Central memory CD4-positive, alpha-beta T cell (primary cell): ENCODE measurements at places on chromosomes 4 and X.

DNA sequence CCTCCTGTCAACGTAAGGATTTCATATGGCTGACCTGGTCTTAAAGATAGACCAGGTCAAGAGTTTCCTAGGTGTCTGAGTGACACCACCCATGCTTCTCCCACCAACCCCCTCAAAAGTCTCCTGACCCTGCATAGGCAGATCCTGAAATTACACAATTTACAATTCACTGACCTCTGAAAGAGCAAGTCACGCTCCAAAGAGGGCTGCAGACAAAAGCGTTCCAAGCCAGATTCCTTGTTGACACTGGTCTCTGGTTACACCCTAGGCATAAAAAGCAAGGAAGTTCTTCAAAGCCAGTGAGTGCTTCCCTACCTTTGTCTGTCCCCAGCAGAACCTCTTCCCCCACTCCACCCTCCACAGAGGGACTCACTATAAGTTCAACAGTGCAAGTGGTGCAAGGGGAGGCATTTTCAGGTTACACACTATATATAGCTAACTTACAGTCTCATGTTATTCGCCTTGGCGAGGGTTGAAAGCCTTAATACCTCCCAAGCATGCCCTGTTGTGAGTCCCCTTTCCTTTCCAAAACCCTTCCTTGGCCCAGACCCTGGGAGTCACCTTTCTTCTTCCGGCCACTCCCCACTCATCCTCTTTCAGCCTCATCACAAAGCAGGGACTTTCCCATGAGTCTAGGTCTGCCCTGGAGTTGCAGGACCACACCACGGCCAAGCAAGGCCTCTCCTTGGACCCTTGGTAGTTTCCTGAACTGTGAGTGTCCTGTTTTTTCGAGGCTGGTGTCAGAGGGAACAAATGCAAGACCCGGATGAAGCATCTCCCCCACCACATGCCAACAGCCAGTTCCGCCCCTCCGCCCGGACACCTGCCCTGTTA lies 58.0 kb upstream of the KLF3 start:
- DNase-seq: no peak

GRCh38 chr4:80090090-80090489 lies 17.1 kb upstream of the ANTXR2 start:
- DNase-seq: no peak

DNA sequence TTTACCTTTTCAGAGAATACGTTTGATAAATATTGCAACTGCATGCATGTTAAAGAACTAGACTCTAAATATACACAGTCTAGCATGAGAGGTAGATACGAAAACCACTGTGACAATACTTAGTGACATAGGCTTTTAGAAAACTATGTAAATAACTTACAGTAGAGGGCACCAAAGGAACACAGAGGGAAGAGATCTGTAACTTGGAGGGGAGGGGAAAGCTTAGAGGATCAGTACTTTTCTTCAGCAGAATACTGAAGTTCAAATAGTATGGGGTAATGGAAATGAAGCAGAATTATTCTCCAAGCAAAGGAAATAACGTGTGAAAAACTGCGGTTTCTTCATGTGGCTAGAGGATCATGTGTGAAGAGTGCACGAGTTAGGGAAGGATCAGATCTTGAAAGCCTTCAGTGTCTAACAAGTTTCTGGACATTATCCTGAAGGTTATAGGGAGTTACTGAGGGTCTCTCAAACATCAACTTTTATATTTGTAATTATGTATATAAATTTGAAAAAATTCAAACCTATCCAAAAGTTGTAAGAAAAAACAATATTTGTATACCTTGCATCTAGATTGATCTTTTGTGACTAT lies 264.3 kb downstream of the NPFFR2 start:
- no peak for DNase-seq

GRCh38 chrX:54808109-54808604 lies 612 bp downstream of the MAGED2 start:
- DNase-seq: no peak

- DNase-seq: no peak
Measured at GRCh38 chr4:74157154-74157553, 764 bp upstream of the MTHFD2L start.

- no peak for DNase-seq
Measured at GRCh38 chr4:17664755-17665154, 50.3 kb downstream of the MED28 start.

GRCh38 chr4:26223155-26223554 lies 97.7 kb upstream of the RBPJ start:
- DNase-seq: no peak
